ENCODE measurements at places on chromosomes 1 and 21.
A peak's percentile ranks its signal among the peaks of the same experiment; 100 is the strongest.

DNA sequence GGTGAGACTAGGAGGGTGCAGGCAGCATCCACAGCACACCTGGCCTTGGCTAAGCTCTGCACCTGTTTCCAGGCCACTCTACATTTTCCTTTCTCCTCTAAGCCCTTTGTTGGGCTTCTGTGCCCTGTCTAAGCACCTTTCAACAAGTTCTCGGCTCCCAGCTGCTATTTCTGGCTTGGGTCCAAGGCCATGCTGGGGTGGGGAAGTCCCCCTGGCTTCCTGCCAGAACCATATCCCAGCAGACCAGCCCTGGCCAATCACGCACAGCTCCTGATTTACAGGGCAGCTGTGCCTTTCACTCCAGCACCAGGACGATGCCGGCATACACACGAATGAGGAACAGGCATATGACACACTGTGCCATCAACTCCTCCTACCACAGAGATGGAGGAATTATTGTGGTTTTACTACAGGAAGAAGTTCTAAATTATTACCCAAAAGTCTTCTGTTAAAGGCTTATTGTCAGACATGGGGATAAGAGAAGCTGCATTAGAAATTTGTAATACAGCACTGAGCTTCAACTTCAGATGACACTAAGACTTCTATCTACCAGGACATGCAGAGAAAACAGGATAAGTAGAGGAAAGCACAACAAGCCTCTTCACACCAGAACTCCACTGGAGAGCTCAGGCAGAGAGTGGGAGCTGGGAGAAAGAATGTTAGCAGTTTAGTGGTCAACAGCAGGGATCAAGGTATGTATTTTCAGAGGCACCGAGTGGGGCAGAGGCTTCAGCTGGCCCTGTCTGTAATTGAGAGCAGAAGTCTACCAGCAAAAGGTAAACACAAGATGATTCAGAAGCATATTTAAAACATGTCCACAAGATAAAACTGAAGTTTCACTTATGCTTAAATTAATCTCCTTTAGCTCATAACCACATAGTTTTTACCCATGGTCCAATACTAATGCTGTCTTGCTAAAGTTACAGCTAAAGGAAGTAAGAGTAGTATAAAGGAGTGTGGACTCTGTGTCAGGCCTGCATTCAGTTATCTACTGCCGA, 37.4 kb downstream of the TRIT1 start:
- peak; percentile 75 for DNase-seq

DNA sequence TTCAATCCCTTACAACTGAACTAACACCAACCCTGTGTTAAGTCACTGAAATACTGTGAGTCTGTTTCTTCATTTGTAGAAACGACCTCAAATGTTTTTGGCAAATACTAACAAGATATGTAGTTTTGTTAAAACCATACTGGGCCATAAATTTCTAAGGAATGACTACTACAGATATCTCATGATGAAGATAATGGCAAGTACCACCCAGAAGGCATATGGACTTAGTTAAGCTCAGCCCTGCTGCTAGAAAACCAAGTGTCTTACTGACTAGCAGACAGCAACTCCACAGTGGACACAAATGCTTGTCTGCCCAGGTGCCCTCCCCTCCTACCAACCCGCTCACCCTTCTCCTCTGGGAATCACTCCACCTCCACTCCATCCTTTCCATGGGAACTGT, 44.5 kb upstream of the BMP8B start:
- no peak for DNase-seq

DNA sequence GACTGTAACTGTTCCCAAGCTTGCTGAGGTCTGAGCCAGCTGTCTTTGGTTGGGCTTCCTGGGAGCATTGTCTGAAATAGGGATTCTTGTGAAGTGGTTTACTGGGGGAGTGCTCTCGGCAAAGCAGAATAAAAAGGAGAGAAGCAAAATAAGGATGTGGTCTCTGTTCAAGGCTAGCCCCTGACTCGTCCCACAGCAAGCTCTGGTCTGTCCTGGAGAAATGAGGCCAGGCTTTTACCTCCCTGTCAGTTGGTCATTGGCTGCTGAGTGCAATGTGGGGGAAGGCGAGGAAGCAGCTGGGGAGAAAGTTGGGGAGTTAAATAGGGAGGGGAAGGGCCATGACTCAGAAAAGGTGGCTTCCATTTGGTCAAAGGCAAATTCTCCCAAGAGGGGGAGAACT, 303.9 kb upstream of the DUSP10 start:
- DNase-seq = no peak

- DNase-seq = no peak
Observed at GRCh38 chr1:196466166-196466565, 142.1 kb downstream of the KCNT2 start.

DNA sequence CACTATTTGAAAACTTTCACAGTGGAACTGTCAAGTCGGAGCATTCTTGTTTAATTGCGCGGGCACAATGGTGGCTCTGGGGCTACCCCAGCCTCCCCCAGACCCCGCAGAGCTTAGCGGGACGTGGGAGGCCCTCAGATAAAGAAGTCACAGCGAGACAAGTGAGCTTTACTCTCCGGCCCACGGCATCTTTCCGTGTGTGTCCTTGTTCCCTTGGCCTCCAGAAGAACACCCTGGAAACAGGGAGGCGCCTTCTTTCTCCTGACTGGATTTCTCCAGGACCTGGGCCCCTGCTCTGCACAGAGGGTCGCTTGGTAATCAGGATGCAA, 382.8 kb downstream of the RRAGC start:
- no peak for DNase-seq

DNA sequence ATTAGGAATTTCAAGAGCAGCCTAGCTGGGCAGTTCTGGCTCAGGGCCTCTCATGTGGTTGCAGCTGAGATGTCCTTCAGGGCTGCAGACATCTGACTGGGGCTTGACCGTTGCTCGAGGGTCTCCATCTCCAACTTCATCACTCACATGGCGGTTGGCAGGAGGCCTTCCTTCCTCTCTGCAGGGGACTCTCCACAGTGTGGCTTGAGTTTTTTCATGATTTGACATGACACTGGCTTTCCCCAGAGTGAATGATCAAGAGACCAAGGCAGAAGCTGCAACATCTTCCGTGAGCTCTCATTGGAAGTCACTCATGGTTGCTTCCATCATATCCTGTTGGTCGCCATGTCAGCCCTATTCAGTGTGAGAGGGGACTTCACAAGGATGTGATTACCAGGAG, 74.6 kb downstream of the RUNX3 start:
- no peak for DNase-seq

- no peak for DNase-seq
Observed at GRCh38 chr1:44353604-44354003, 1.5 kb downstream of the ERI3 start.

DNA sequence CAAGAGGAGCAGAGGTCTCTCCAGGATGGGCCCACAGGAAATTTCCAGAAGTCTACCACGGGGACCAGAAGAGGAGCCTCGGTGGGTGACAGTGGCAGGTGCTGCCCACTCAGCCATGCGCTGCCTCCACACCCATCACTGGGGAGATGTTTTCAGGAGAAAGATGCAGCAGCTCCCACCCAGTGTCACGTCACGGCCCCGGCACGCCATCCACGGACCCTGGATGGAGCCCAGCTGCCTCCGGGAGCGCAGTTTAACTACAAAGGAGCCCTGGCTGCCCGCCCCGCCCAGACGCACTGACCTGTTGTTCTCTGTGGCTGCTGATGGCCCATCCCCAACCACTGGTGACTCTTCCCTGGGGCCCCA, 6.8 kb downstream of the TSPEAR start:
- no peak for DNase-seq

DNA sequence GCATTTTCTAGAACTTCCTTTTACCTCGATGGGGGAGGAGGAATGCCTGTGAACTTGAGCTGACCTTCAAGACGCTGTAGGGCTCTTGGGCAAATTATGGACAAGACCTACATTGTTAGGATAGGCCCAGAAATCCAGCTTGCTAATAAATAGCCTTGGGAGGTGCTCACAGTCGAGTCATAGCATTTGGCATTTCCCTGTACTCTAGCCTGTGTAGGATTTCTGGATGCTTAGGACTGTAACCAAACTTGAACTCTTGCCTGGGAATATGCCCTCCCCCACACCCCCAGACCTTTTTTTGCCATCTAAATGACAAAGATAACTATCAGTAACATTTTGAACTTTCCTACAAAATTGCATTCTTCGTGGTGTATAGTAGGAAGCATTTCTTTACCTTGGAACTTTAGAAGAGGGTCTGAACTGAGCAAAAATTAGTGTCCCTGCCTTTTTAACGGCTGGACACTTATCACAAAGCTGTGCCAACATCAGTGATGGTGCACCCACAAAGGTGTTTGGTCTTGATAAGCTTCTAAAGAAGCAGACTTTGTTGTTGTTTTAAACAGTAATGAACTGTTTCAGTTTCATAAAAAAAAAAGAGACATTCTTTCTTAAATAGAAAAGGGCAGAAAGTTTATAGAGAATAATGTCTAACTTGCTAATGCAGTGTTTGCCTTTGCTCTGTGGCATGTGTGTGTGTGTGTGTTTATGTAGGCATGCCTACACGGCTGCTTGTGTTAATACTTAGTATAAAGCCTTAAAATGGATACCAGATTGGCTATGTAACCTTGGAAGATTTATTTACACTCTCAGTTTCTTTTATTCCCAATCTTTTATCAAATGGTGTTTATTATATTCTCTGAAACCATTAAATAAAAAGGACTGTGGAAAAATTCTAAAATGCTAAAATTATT, 88.2 kb downstream of the NFIA start:
- DNase-seq = no peak

GRCh38 chr21:34333121-34333739, 30.6 kb upstream of the KCNE2 start:
- DNase-seq = peak; percentile 63

DNA sequence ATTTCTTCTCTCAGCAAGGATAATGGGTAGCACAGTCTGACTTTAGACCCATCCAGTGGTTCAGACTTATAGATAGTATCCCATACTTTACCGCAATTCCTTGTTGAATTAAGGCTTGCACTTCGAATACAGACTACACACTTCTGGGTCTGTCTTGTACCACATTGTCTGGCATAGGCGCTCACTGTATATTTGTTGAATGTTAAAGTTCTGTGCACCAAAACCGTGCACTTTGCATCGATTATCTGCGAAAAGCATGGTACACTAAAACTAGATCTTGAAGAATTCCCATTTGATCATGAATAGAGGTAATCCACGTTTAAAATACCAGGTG, 556 bp upstream of the RYR2 start:
- no peak for DNase-seq

- peak; percentile 62 for DNase-seq
Observed at GRCh38 chr1:10031461-10031860, 1.3 kb upstream of the UBE4B start.

- DNase-seq = no peak
Observed at GRCh38 chr1:101245246-101245927, 8.6 kb downstream of the S1PR1 start.

- DNase-seq = no peak
Observed at GRCh38 chr21:36217743-36218142, 61.1 kb downstream of the DOP1B start.

GRCh38 chr1:199155166-199156019, 516.6 kb downstream of the PTPRC start:
- DNase-seq = no peak

DNA sequence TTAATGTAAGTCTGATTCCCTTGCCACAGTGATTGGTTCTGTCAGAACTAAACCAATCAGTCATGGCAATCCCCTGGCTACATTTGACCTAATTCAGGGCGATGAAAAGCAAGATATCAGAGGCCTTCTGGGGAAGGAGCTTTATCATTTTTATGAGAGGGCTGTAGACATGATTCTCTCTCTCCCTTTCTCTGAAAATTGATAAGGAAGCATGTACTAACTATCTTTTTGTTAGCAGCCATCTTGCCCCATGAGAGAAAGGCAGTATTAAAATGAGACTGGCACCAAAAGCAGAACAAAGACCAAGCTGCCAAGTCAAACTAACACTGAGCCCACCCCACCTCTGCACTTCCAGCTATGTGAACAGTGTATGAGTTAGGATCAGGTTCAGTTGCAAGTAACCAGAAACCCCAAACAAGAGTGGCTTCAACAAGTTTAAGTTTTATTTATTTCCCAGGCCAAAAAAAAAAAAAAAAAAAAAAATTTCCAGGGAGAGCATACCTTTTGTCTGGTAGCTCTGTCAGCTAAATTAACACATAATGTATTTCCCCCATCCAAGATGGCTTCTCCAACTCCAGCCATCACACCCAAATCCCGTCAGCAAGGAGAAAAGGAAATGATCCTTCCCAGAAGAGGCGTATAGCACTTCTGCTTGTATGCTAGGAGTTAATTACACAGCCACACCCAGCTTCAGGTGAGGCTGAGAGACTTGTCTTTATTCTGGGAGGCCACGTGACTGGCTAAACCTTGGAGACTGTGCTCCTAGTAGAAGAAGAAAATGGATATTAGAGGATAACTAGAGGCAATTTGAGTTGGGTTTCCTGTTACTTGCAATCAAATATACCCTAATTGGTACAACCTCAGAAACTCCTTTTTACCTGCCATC, 105.8 kb upstream of the RALGPS2 start:
- DNase-seq = no peak

- DNase-seq = no peak
Observed at GRCh38 chr1:32972814-32973428, 8.3 kb upstream of the RNF19B start.

DNA sequence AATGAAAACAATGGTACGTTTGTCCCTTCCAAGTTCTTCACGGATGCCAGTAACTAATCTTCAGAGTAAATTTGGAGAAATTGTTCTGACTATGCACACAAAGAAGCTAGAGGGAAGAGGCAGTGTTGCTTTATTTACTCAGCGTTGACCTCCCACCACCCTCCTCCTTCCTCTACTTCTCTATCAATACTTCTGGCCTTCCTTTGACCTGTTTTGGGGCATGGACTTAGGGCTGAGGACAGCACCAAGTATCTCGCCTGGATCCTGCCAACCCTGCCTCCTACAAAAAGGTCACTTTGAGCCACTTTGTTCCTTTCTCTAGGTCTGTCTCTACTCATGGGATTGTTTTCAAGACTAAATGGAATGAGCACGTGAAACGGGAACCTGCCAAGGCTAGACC, 282.6 kb downstream of the DSCAM start:
- no peak for DNase-seq

GRCh38 chr1:176552217-176552991, 89.4 kb downstream of the PAPPA2 start:
- DNase-seq = no peak

DNA sequence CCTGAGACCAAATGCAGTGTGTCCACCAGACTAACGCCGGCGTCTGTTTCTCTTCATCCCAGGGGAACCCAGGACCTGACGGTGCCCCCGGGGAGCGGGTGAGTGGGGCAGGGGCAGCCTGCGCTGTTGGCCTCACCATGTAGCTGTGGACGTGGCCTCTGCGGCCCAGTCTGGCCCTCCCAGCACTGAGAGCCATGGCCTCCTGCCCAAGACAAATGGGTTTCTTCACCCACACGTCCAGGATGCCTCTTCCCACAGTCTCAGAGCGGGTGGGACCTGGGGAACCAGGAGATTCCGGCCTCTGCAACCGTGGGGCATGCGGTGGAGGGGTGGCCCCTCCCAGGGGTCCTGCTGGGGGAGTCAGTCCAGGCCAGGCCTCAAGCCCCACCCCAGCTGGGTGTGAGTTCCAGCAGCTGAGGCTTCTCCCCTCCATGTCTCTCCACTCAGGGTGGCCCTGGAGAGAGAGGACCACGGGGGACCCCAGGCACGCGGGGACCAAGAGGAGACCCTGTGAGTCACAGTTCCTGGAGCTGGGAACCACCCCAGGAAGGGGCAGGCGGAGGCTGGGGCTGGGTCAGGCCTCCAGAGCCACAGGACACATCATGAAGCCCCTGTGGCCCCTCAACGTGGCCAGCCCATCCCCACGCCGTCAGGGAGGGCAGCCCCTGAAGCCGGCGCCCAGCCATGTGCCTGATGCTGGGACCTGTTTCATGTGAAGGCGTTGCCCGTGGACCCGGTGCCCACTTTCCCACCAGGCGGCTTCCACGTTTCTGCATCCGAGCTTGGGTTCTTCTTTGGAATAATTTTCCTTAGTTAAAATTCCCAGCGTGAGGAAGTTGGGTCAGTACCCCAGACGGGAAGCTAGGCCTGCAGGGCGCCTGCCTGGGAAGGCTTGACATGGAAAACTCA, 11.0 kb downstream of the COL6A1 start:
- no peak for DNase-seq

Data from non-pigmented ciliary epithelial cell (primary cell).